ENCODE measurements at places on chromosomes 4 and X. TPM values are rescaled to one million over a fixed set of nuclear protein-coding genes. Genes with fewer than 3 reads are reported as not detected.
A peak's percentile ranks its signal among the peaks of the same experiment; 100 is the strongest.

DNA sequence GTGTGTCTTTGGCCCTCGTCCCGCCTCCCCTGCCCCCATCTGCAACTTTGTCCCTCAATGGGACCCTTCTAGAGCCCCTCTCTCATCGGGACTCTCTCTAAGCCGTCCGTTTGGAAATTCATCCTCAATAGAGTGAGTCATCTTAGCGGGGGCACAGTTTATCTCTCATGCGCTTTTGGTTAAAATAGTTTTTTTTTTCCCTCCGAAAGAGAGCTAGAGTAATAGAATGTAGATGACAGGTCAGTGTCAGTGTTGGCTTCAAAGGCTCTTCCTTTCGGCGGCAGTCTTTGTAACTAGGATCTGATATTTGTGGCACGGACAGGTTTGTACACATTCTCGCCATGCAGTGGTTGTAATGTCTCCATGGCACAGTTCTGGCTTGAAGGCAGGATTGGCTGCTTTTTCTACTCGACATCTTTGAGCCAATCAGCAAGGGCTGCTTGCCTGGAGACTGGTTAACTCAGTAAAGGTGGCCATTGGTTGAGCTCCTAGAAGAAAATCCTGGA, 989 bp downstream of the N4BP2 start:
- H3K36me3 ChIP-seq, result no peaks in the 10 kb centered on the region
- H3K4me1 ChIP-seq, result peaks cover 18% of the 10 kb centered on the region
- DNase-seq, result no peak
- peak overlapping the region; percentile 85 for H3K4me3 ChIP-seq

DNA sequence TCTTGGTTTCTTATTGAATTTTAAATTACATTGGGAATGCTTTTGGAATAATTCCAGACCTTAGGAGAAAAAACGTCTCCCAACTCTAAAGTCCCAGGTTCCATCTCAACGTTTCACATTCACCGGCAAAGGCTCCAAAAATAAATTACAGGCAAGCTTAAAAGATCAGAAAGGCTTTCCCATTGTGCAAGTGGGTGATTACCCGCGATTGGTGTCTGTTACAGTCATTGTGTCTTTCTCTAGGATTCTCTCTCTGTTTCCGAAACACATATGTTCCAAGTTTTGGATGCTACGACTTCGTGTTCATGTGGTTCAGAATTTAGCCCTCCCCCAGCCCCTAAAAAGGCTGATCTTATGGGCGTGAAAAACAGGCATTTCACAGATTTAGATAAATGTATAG, 41.8 kb downstream of the PALLD start:
- no peaks in the 10 kb centered on the region for H3K27me3 ChIP-seq
- no peak for DNase-seq
- no peak overlapping the region for H3K27ac ChIP-seq
- no peak overlapping the region for H3K4me3 ChIP-seq
- no peaks in the 10 kb centered on the region for H3K36me3 ChIP-seq

GRCh38 chrX:46627062-46627461, 53.5 kb downstream of the CHST7 start:
- no peaks in the 10 kb centered on the region for H3K36me3 ChIP-seq
- H3K4me3 ChIP-seq, result no peak overlapping the region
- no peak for DNase-seq
- peaks cover 7% of the 10 kb centered on the region for H3K4me1 ChIP-seq
- H3K27me3 ChIP-seq, result no peaks in the 10 kb centered on the region

DNA sequence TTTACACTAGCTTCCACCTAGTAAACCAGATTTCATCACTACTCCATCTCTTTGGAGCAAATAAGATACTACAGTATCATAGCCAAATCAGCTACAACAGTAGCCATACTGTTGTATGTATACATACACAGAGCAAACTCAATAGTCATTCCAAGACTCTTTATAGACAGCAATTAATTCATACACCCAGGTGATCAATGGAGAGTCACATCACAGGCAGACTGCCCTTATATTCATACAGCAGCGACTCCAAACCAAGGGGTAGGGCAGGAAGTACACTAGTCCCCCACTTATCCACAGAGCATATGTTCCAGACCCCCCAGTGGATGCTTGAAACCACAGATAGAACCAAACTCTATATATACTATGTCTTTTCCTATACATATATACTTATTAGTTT, 76.6 kb downstream of the FBXW7 start:
- no peak overlapping the region for H3K4me3 ChIP-seq
- no peaks in the 10 kb centered on the region for H3K27me3 ChIP-seq
- H3K4me1 ChIP-seq, result peaks cover 34% of the 10 kb centered on the region
- no peaks in the 10 kb centered on the region for H3K36me3 ChIP-seq

GRCh38 chr4:185343726-185344581, 51.8 kb downstream of the LRP2BP start:
- no peaks in the 10 kb centered on the region for H3K4me1 ChIP-seq
- no peak overlapping the region for H3K4me3 ChIP-seq

- H3K4me3 ChIP-seq, result no peak overlapping the region
- no peak for DNase-seq
- H3K36me3 ChIP-seq, result no peaks in the 10 kb centered on the region
- H3K4me1 ChIP-seq, result no peaks in the 10 kb centered on the region
- H3K27me3 ChIP-seq, result no peaks in the 10 kb centered on the region
These were observed 87.2 kb upstream of the PDE5A start for GRCh38 chr4:119715490-119716445.

- peak; percentile 96 for DNase-seq
- peak within 1 kb of the TSS; percentile 99 for H3K4me3 ChIP-seq
- no peaks in the 10 kb centered on the region for H3K27me3 ChIP-seq
- peak within 1 kb of the TSS; percentile 86 for H3K27ac ChIP-seq
- H3K4me1 ChIP-seq, result peaks cover 36% of the 10 kb centered on the region
- H3K36me3 ChIP-seq, result no peaks in the 10 kb centered on the region
These were observed at the start of gene CD99 for GRCh38 chrX:2690856-2691542. TSS of gene CD99 (plus strand) at chrX:2691295. CDS start at chrX:2691361, 66 bp downstream.

DNA sequence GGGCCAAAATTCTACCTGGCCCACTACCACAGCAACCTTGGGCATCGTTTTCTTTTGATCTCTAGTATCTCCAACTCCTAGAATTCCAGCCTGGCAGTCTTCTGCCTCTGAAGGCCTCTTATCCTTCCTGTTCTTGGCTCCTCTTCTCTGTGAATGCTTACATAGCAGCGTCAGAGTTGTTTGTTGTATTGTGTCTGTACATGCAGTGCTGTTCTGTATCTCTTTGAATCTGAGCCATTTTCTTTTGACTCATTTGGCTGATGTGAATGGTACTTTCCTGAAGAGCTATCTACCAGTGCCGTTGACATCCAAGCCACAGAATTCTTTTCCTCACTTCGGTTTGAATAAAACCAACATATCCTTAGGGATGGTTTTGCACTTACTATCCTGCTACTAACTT, 79.2 kb downstream of the TMEM164 start:
- H3K36me3 ChIP-seq, result no peaks in the 10 kb centered on the region
- H3K27me3 ChIP-seq, result no peaks in the 10 kb centered on the region
- no peak overlapping the region for H3K27ac ChIP-seq
- no peak overlapping the region for H3K4me3 ChIP-seq

DNA sequence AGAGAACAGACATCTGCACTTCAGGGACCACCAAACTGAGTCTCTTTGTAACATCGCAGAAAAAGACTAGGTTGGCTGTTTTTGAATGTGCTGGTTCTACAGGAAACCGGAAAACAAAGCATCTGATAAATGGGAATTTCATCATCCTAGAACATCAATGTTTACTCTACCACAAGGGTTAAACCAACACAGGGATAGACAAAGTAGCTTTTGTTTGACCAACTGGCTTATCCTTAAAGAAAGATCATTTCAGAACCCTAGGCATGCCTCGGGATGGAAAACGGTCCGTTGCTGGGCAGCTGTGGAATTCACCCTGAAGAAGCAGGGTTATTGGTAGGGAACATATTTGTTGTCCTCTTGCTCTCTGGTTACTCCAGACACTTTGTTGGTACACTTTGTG, 2355.5 kb upstream of the AGA start:
- no peaks in the 10 kb centered on the region for H3K4me1 ChIP-seq
- H3K27ac ChIP-seq, result no peak overlapping the region
- H3K27me3 ChIP-seq, result no peaks in the 10 kb centered on the region
- H3K36me3 ChIP-seq, result no peaks in the 10 kb centered on the region
- DNase-seq, result no peak

DNA sequence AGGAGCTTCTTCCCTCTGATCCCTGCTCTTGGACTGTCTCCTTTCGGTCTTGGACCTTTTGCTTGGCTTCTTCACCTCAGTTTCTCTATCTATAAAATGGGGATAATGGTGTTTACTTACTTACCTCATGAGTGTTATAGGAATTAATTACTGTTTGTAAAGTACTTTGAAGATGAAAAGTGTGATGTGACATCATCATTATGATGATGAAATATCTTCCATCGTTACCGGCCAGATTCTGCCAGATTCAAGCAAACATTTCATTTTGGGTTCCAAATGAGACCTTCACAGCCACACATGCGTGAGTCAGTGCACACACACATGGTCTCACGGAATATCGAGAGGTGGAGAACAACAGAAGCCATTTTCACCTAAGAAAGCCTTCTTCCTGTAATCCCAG, 220.1 kb upstream of the RPL34 start:
- H3K27ac ChIP-seq, result no peak overlapping the region
- H3K4me3 ChIP-seq, result no peak overlapping the region

GRCh38 chr4:18343581-18343980, 322.0 kb upstream of the LCORL start:
- no peaks in the 10 kb centered on the region for H3K36me3 ChIP-seq
- H3K4me1 ChIP-seq, result no peaks in the 10 kb centered on the region
- H3K27me3 ChIP-seq, result no peaks in the 10 kb centered on the region
- no peak overlapping the region for H3K27ac ChIP-seq
- no peak for DNase-seq
- H3K4me3 ChIP-seq, result no peak overlapping the region

- H3K27me3 ChIP-seq, result no peaks in the 10 kb centered on the region
- DNase-seq, result no peak
- no peaks in the 10 kb centered on the region for H3K4me1 ChIP-seq
- H3K27ac ChIP-seq, result no peak overlapping the region
These were observed 33.8 kb downstream of the NDP start for GRCh38 chrX:43939187-43939926.

- no peak overlapping the region for H3K27ac ChIP-seq
- DNase-seq, result no peak
- H3K4me1 ChIP-seq, result no peaks in the 10 kb centered on the region
- H3K4me3 ChIP-seq, result no peak overlapping the region
- no peaks in the 10 kb centered on the region for H3K36me3 ChIP-seq
These were observed 128.8 kb downstream of the COMMD8 start for GRCh38 chr4:47334652-47335051.

GRCh38 chr4:154590329-154591006, at the start of gene FGA:
TSS of gene FGA (minus strand) at chr4:154590742. CDS start at chr4:154590687, 55 bp downstream.
- peak within 1 kb of the TSS; percentile 27 for H3K27ac ChIP-seq
- no peak within 1 kb of the TSS for H3K4me3 ChIP-seq
- H3K36me3 ChIP-seq, result no peaks in the 10 kb centered on the region
- H3K27me3 ChIP-seq, result no peaks in the 10 kb centered on the region

DNA sequence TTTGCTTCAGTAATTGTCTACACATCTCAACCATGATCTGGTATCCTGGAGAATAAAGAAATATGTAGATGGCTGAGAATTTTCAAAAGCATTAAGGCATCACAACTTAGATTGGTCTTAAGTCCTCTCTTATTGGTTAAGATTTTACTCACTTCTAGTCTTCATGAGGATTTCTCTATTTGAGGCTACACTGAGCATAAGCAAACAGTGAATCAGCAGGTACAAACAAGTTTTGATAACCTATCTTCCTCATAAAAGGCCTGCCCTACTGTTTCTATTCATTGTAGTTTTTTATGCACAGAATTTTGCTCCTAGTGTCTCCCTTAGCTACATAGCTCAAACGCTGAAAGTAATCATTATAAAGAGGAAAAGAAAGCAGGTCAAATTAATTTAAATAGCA, 460.7 kb upstream of the RPS6KA3 start:
- H3K4me1 ChIP-seq, result no peaks in the 10 kb centered on the region
- DNase-seq, result no peak
- H3K4me3 ChIP-seq, result no peak overlapping the region
- no peak overlapping the region for H3K27ac ChIP-seq
- no peaks in the 10 kb centered on the region for H3K36me3 ChIP-seq

DNA sequence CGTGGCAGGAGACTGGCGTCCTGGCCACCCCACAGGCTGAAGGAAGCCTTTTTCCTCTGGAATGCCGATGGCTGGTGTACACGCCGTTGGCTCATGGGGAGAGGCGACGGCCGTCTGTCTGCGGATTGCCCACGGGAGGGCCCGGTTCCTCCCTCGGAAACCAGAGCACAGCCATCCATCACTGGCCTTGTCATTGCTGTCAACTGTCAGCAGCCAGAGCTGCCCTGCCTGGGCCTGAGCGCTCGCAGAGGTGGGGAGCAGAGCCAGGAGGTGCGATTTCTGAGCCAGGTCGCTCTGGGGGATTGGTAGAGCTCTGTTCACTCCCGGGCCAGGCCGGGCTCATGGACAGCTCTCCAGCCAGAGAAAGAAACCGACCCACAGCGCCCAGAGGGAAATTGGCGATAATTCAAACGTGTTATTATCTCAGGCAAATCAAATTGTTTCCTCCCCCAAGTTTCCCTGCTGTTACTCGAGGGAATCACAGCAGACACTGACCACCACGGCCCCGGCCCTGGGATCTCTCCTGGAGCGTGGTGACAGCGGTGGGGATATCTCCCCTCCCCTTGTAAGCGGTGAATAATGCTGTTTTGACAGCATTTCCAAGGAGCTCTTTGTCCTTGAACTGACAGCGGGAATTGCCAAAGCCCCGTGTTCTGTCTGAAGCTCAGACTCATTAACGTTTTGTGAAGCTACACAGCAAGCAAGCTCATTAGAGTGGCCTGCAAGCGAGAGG, 220.9 kb upstream of the PSAPL1 start:
- DNase-seq, result no peak
- H3K27me3 ChIP-seq, result no peaks in the 10 kb centered on the region
- no peak overlapping the region for H3K27ac ChIP-seq
- peaks cover 14% of the 10 kb centered on the region for H3K4me1 ChIP-seq

GRCh38 chr4:86935853-86936733, 1.3 kb downstream of the AFF1 start:
- peaks cover 37% of the 10 kb centered on the region for H3K4me1 ChIP-seq
- peak; percentile 82 for DNase-seq
- H3K36me3 ChIP-seq, result no peaks in the 10 kb centered on the region

ADRA2C gene
- total RNA-seq, result 7.3 TPM

CYLC1 gene
- total RNA-seq, result not detected

ZFP42 gene
- 0.26 TPM for total RNA-seq

ENPEP gene
- 7.5 TPM for total RNA-seq

ZNF157 gene
- total RNA-seq, result 0.23 TPM

FGG gene
- total RNA-seq, result 515 TPM

VCX gene
- total RNA-seq, result not detected

Data from upper lobe of right lung (tissue), 1 donor.